ENCODE measurements at places on chromosomes 5 and 9. TPM values are rescaled to one million over a fixed set of nuclear protein-coding genes. Genes with fewer than 3 reads are reported as not detected.

Gene SOX30
- total RNA-seq = not detected

Gene CLTB
- total RNA-seq = 185 TPM

Gene SLC6A7
- total RNA-seq = not detected

Gene AJM1
- 1.1 TPM for total RNA-seq
